ENCODE measurements at places on chromosomes 7 and 10.

DNA sequence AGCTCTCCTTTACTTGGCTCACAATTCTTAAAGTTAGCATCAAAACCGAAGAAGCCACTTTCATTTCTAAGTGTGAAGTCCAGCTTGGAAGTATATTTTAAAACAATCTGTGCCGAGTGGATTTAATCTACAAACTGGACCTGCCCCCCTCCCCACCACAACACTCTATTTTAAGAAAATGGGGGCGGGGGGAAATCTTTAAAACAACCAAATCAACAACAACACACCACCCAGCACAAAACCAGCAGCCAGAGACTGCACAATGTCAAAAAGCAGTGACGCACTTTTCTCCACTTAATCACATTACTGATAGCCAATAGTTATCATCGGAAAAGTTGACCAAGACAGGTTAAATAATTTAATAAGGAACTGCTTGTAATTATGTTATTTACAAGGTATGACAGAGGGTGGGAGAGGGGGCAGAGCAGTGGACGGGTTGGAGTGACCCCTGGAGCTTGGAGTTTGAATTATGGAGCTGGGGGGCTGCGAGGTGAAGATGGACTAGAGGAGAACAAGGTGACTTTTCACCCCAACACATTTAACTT, 2.8 kb downstream of the EBF3 start:
- DNase-seq: no peak

DNA sequence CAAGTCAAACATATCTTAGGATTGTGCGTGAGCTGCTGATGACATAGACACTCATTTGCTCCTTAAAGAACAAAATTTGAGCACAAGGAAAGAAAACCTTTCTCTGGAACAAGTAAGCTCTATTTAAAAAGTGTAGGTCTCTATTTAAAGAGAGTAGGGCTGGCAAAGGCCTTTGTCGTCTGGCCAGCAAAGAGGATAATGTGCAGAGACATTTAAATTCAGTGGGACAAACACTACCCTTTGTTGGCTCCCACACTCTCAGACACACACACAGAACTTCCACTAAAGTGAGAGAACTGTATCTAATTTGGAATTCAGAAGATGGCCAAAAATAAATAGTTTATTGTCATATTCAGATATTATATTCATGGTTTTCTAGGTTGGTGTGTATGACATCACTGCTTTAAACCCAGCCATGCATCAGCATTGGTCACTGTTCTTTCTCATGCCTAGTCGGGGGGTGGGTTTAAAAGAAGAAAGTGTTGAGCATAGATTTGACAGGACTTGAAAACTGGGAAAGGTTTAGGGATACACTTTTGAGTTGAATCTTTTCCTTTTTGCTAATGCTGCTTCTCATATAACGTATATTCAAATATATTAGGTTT, 49.5 kb upstream of the HDAC9 start:
- DNase-seq: no peak

DNA sequence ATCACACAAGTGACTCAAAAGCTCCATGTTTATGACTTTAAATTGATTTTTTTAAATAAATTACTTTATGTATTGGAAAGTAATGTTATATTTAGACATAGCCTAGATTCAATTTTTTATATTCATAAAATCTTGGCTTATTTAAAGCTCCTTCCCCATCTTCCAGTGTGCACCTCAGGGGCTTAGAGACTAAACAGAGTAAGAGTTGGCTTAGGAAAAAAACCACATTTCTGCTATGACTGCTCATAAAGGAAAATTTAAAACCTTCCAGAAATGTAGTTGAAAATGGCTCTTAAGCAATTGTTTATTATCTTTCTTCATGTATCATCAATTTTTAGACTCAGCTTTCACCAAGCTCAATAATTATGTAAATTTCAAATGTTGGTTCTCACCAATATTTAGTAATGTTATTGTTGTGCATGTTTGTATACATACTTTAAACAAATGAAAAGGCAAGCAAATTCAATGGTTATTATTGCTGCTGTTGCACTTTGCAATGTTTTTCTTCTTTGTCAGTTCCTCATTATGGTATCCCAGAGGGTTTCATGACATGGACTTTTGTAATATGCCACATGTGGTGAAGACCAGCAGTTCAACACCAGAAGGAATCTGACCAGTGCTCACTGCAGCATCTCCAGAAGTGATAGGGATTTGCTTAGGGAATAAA, 700.1 kb upstream of the ANKRD30A start:
- DNase-seq: no peak

DNA sequence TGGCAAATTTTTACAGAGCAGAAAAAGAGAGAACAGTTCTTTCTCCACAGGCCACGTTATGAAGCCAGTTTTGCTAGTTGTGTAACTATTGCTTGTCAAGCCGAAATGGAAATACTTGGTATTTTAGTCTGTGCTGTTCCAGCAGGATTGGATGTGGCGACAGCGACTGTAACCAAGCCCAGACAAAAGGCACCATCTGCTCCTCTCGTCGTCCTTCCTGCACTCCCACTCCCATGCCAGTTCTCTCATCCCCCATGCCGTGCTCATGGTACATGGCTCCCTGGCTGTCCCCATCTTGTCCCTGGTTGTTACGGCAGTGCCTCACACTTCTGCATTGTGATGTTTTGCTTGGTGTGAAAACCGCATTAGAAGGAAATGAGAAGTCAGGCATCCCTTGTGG, 185.7 kb upstream of the FZD8 start:
- no peak for DNase-seq

- DNase-seq: no peak
Observed at GRCh38 chr7:92876836-92877235, 40.5 kb upstream of the CDK6 start.

GRCh38 chr7:121002757-121003200, 14.3 kb downstream of the CPED1 start:
- DNase-seq: no peak

GRCh38 chr10:13453896-13454295, 74.9 kb downstream of the BEND7 start:
- DNase-seq: no peak

DNA sequence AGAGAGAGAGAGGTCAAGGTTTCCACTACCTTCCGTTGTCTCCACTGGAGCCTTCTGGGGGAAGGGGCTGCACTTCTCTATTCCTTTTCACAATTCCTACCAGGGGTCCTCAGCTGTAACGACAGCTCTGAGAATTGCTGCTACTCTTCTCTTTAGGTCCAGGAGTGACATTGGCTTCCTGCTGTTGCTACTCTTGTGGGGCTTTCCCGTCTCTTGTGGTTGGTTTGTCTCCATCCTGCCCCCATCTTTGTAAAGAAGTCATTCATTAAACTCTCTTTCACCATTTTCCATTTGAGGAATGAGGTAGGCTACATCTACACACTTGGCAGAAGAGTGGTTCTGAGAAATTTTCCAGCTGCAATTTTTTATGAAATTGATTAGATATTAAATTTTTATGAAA, 238.8 kb upstream of the LYZL1 start:
- DNase-seq: no peak

- DNase-seq: no peak
Observed at GRCh38 chr7:49771427-49772176, 1.8 kb upstream of the VWC2 start.

DNA sequence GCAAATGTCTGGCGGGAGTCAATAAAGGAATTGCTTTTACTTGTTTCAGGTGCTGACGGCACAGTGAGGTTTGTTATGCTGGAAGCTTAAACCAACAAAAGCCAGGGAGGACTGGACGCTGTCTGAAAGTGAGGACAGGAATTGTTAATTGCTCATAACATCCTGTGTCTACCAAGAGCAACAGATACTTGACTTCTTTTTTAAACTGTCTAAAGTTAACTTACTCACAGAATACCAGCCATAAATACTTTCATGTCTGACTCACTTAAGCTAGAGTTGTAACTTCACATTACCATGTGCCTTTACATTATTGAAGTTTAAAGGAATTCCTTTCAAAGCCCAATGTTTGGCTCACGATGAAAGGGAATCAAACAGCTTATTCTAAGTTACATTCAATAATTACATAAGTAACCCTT, 252.7 kb upstream of the SHH start:
- no peak for DNase-seq

GRCh38 chr10:73493781-73494180, 2.0 kb downstream of the PPP3CB start:
- DNase-seq: no peak

- DNase-seq: no peak
Observed at GRCh38 chr10:131833446-131834080, 67.2 kb upstream of the PPP2R2D start.

- no peak for DNase-seq
Observed at GRCh38 chr10:94097656-94098055, 103.9 kb downstream of the PLCE1 start.

- no peak for DNase-seq
Observed at GRCh38 chr10:4189281-4189680, 404.3 kb upstream of the KLF6 start.

- DNase-seq: no peak
Observed at GRCh38 chr10:3192856-3193635, 20.5 kb upstream of the PITRM1 start.
